ENCODE measurements at places on chromosomes 1 and 21.

GRCh38 chr1:230869500-230869899, 1.2 kb upstream of the C1orf198 start:
- no peak for DNase-seq

DNA sequence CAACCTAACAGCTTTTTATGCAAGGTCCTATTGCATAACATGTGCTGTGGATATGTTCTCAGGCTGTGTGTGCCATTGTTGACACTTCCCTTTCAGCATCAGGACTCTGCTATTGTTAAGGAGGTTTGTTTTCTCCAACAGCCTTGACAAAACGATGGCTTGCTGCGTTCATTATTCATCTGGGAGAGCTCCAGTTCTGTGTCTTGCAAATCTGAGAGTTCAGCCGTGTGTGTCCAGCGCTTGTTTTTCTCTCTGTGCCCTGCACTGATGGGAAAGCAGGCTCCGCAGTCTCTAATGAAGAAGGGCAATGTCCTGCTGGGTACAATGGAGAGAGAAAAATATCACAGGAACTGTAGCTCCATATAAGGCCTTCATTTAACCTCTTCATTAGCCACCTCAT, 63.7 kb downstream of the CLDN17 start:
- no peak for DNase-seq

DNA sequence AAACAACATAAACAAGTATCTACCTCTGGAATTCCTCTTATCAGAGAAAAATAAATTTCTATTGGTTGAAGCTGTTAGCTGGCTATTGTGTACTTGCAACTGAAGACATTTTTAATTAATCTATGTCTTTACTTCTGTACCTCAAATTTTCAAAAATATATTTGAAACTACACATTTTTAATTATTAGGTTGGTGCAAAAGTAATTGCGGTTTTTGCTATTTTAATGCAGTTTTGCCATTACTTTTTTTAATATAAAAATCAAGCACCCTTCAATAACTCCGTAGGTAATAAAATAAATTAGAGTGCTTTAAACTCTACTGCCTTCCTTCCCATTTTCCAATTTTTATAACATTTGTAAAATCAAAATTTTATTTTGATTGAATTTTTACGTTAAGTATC, 262.1 kb upstream of the DUSP10 start:
- no peak for DNase-seq

DNA sequence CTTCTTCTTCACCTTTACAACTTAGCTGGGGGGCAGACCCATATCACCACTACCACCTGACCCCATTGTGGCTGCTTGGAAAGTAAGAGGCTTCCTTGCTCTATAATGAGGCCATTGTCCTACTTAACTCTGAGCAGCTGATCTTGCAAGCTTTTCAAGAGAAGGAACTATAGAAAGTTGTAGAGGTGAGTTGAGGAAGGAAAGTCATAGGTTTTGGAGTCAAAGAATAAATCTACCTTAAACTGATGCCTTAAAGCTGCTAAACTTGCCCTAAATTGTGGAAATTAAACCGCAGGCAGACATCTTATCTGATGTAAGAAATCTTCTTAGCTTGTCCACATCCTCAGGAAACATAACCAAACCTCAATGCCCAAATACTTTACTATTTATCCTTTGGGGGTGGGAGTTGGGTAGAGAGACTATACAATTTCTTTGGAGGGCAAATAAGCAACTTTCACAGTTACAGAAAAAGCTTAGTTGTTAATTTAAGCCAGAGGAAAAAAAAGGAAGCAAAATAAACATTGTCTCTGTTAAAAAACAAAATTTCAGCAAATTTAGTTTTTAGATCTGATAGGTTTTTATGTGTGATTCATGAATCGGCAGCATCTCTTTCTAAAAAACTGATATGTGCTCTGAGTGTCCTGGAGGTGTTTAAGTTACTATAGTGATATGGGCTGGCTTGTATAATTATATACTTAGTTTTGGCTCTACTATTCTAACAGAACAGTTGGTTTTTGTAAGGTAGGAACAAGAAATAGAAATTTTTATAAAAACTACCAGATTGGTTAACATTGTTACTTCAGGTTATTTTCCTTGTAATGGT, 4.7 kb downstream of the IL23R start:
- DNase-seq = no peak

GRCh38 chr1:165355977-165356811, at the start of gene LMX1A:
Gene LMX1A (minus strand): TSS chr1:165356715. CDS start chr1:165355559, 1,156 bp downstream.
- no peak for DNase-seq

DNA sequence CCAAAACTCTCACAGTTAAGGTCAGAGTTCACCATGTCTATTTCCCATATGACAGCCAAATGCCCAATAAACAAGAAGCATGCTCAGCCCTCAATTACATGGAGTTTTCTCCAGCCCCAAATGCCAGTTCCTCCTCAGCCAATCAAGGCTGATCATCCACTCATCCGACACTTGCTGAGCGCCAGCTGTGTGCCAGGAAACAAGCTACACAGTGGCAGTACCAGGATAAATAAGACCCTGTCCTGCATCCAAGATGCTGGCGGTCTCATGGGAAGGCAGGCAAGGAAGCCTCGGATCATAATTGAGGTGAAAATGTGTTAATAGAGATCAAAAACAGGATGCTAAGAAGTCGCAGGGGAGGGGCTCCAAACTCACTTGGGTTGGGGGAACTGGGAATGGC, 7.7 kb downstream of the ZBTB17 start:
- no peak for DNase-seq

GRCh38 chr1:172883844-172884243, 166.9 kb downstream of the TNFSF18 start:
- DNase-seq = no peak

- DNase-seq = no peak
These were observed 66.9 kb downstream of the PRDM2 start for GRCh38 chr1:13766592-13767564.

Measured in D721Med (cell line).